ENCODE measurements at places on chromosomes 6 and 20.

- DNase-seq = no peak
Observed at GRCh38 chr20:13271098-13271497, 50.0 kb downstream of the ISM1 start.

DNA sequence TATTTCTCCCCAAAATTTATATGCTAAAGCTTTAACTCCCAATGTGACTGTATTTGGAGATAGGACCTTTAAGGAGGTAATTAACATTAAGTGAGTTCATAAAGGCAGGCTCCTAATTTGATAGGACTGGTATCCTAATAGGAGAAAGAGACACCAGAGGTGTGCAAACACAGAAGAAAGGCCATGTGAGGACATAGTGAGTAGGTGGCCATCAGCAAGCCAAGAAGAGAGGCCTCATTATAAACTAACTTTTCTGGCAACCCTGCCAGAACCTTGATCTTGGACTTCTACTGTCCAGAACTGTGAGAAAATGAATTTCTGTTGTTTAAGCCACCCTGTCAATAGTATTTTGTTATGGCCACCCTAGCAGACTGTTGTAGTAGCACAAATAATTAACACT, 177.9 kb upstream of the FUT9 start:
- DNase-seq = no peak

DNA sequence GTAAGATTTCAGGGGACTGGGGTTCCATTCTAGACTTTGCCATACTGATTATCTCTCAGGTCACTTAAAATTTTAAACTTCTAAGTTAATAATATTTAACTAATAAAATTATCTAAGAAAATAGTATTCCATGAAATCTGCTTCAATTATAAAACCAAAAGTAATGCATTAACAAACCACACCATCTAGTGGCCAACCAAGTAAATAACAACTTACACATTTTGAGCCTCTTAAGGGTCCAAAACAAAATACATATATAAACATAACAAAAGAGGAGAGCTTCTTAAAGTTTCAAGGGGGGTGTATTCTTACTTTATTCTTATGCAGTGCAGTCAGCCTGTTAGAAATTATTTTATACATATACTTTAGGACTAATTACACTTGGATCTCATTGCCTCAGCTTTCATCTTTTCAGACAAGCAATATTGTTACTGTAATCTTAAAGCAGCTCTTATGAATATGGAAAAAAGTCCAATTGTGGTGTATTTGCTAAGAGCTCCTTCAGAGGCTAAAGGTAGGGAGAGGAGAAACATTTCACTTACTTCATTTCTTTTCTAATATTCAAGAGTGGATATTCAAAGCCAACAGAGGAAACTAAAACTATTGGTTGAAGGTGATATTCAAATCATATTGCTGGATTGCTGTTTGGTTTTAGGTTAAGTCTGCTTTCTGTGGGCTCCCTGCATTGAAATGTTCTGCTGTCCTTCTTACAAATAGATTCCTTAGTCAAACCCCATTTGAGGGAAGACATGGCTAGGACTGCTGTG, 199.7 kb upstream of the SIM1 start:
- DNase-seq = no peak

DNA sequence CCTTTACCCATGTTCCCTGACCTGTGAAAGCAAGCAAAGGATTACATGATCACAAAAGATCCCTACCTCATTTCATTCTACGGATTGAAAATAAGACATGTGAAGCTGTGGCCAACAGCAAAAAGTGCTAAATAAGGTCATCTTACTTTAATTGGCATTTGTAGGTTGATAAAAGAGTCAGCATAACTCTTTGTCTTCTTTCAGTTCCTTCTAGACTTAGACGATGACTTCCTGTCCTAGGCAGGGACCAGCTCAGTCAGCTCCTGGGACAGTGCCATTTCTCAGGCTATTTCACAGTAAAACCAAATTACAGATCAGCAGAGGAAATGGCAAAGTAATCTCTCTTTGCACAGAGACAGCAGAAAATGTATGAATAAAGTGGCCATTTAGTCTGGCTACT, 480.7 kb downstream of the RFPL4B start:
- DNase-seq = peak; percentile 12

- DNase-seq = no peak
Observed at GRCh38 chr6:148445116-148445515, 102.5 kb downstream of the SASH1 start.

- no peak for DNase-seq
Observed at GRCh38 chr6:3109761-3110160, 8.8 kb upstream of the BPHL start.
